ENCODE measurements at places on chromosomes 7 and 10. TPM values are rescaled to one million over a fixed set of nuclear protein-coding genes. Genes with fewer than 3 reads are reported as not detected.

Gene PIP
- not detected for total RNA-seq

Gene ARMC3
- total RNA-seq = not detected

Gene IFIT1B
- not detected for total RNA-seq

Gene UTF1
- total RNA-seq = not detected

Gene MCM10
- 2.0 TPM for total RNA-seq

Gene JAKMIP3
- 0.13 TPM for total RNA-seq

Gene C7orf57
- total RNA-seq = not detected

Gene SCART1
- total RNA-seq = 2.5 TPM

Gene CALHM3
- not detected for total RNA-seq

Gene CDK14
- total RNA-seq = 35.8 TPM

Gene AIFM2
- 11.5 TPM for total RNA-seq

Gene MYO1G
- total RNA-seq = 0.07 TPM

Gene KNDC1
- total RNA-seq = 0.86 TPM

Gene GNGT1
- total RNA-seq = not detected

Gene PDGFA
- 91.5 TPM for total RNA-seq

Gene LRRTM3
- total RNA-seq = not detected

Gene DLX5
- total RNA-seq = 0.33 TPM

Gene EBF3
- total RNA-seq = 1.6 TPM

Gene TLL2
- total RNA-seq = 0.13 TPM
